ENCODE measurements at places on chromosomes 1 and 21.

DNA sequence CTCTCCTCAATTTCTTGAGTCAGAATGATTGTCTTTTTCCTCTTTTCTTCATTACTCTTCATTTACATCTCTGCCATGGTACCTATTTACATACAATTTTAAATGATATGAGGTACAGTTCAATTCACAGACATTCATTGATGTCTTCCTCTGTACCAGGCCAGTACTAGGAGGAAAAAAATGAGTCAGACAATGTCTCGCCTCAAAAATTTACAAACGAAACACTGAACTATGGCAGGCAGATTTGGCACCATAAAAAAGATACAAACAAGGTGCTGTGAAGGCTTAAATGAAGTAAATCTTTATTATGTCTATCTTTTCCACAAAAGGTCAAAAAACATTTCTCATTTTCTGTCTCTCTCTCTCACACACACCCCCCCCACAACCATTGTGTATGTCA is 71.0 kb downstream of the RGS13 start:
- DNase-seq, result no peak

GRCh38 chr1:29953961-29954360 is 717.6 kb downstream of the PTPRU start:
- DNase-seq, result no peak

DNA sequence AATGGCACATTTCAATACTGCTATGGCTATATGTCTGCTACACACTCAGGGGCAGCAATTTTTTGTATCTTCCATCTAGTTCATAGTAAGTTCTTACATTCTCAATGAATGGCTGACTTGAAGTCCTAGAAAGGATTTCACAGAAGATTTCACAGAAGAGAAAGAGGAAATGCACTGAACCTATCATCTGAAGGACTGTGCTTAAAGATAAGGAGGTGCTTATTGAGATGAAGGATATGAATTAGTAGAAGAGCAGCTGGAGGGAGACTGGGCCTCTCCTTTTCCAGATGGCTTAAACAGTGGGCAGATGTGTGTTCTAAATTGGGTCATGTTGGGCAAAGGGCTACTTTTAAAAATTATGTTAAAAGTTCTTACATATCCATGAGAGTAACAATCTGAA is 14.6 kb downstream of the ADAR start:
- no peak for DNase-seq

GRCh38 chr1:203754455-203754864 is 10.5 kb upstream of the LAX1 start:
- no peak for DNase-seq

- DNase-seq, result no peak
These were observed 83.8 kb downstream of the CAPZB start for GRCh38 chr1:19401535-19401889.

GRCh38 chr1:38740487-38740886 is 119.1 kb downstream of the RRAGC start:
- DNase-seq, result no peak
